CD8-positive, alpha-beta memory T cell (primary cell): ENCODE measurements at places on chromosomes 16 and 17.

- DNase-seq: no peak
These were observed 7.3 kb downstream of the DLX4 start for GRCh38 chr17:49976163-49976827.

GRCh38 chr17:8087075-8087951 is at the start of gene ALOX12B:
ALOX12B (minus strand) TSS chr17:8087716; CDS start chr17:8087442, 274 bp downstream.
- no peak for DNase-seq

GRCh38 chr17:58513267-58513964 is 1.0 kb downstream of the MTMR4 start:
- no peak for DNase-seq

DNA sequence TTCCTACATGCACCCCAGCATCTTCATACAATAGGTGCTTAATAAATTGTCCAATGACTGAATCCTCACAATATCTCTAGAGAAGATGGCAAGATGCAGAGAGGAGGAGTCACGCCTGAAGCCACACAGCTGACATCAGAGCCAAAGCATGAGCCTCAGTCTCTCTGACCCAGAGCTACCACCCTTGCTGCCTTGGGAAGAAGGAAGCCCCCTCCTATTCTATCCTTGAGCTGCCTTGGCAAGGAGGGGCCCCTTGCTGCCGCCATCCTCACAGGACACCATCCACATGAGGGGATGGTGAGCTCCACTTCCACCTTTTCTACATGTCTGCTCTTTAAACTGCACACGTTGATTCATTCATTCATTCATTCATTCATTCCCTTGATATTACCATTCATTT is 37.0 kb upstream of the C16orf78 start:
- no peak for DNase-seq

GRCh38 chr17:16277163-16277562 is 60.2 kb downstream of the PIGL start:
- DNase-seq: no peak

GRCh38 chr16:19062706-19063105 is 4.7 kb upstream of the COQ7 start:
- no peak for DNase-seq

DNA sequence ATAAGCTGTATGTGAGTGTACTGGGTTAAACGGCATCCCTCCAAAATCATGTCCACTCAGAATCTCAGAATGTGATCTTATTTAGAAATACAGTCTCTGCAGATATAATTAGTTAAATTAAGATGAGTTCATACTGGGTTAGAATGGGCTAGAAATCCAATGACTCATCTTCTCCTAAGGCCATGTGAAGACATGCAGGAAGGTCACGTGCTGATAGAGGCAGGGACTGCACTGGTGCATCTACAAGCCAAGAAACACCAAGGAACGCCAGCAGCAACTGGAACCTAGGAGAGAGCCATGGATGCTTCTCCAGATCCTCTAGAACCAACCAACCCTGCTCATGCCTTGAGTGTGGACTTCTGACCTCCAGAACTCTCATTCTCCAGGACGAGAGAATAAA is 241.0 kb downstream of the XYLT1 start:
- DNase-seq: no peak

GRCh38 chr16:88686439-88687253 is at the start of gene SNAI3:
SNAI3 (minus strand) TSS chr16:88686507; CDS start chr16:88686406, 101 bp downstream.
- peak; percentile 83 for DNase-seq

DNA sequence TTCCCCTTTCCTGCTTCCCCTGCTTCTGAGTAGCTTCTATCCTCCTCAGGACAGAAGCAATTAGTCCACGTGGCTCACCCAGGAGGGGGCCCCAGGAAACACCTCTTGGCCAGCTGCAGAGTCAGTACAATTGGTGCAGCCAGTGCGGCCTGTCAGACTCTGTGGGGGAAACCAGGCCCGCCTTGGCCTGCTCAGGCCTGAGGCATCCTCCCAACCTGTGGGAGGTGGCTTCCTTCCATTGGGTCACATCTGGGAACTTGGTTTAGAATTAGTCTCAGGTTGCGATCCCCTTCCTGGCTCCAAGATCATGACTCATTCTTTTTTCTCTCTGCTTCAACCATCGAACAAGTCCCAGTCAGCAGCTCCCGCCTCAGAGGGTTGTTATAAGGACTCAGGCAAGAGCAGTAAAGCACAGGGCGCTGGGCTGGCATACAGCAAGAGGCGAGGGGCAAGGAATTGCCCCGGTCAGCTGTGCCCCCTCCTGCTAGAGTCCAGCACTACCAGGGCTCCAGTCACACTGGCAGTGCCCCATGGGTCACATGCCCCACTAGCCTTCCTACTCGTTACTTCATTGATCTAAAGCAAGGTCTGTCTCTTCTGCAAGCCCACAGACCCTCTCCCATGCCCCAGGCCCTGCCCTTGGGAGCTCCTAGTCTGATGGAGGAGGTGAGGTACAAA is 8.1 kb upstream of the EPX start:
- no peak for DNase-seq
